ENCODE measurements at places on chromosomes 11 and 22. TPM values are rescaled to one million over a fixed set of nuclear protein-coding genes. Genes with fewer than 3 reads are reported as not detected.

HBG1 gene
- 1.5 TPM for total RNA-seq

GRCh38 chr22:19753090-19753842, 7.3 kb upstream of the TBX1 start:
- peaks cover 67% of the 10 kb centered on the region for H3K27me3 ChIP-seq
- DNase-seq, result peak; percentile 48
- no peak overlapping the region for H3K4me3 ChIP-seq
- H3K36me3 ChIP-seq, result no peaks in the 10 kb centered on the region

GRCh38 chr22:41798736-41799135, 1.7 kb upstream of the CCDC134 start:
- H3K27ac ChIP-seq, result peak overlapping the region; percentile 74
- no peak for DNase-seq
- no peak overlapping the region for H3K4me3 ChIP-seq

DNA sequence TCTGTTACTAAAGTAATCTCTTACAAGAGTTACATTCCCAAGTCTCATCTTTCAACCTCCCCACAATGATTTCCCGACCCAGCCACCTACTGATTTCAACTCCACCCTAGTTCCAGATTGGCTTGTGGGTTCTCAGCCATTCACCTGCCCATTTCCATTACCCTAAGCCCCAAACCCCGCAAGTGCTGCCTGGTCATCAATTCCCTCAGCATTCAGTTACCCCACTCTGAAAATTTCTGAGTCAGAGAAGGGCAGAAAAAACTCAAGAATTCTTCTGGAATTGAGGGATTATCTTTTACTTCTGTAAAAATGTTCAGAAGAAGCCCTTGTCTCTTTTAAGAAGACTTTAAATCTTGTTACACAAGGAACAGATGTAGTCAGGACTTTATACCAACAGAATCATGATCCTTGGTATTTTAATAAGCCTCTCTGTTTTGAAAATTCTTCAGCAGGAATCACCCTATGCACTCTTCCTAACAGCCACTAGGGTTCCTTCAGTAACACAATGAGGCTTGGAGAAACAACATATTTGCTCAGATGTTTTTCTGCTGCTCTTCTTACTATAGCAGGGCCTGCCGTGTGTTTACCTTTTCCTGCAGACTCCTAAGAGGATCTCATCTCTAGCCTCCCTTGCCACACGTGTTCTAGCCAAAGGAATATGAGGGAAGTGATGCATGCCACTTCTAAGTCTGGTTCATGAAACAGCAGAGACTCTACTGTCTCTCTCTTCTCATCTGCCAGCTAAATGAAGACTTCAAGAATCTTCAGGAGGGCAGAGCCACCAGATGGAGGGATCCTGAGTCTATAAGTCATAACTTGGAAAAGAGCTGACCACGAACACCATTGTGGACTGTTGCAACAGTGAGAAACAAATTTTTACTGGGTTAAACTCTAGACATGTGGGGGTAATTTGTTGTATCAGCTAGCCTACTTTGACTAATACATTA, 29.3 kb upstream of the PAMR1 start:
- DNase-seq, result no peak
- H3K27ac ChIP-seq, result peak overlapping the region; percentile 48
- H3K4me3 ChIP-seq, result no peak overlapping the region
- H3K4me1 ChIP-seq, result peaks cover 17% of the 10 kb centered on the region
- H3K36me3 ChIP-seq, result no peaks in the 10 kb centered on the region

DNA sequence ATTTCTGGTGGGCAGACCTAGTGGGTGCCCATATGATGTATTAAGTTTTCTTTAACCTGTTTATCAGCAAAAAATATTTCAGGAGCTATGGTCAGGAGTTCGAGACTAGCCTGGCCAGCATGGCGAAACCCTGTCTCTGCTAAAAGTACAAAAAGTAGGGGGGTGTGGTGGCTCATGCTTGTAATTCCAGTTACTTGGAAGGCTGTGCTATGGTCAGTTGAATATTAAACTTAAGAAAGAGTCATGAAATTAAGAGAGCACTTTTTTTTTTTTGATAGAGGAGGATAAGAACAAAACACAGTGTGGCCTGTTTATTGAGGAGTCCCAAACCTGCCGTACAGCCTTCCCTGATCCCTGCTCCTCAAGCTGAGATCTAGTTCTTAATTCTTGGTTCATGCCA, 29.8 kb downstream of the OR6Q1 start:
- no peaks in the 10 kb centered on the region for H3K27me3 ChIP-seq
- DNase-seq, result no peak
- peaks cover 54% of the 10 kb centered on the region for H3K4me1 ChIP-seq
- no peaks in the 10 kb centered on the region for H3K36me3 ChIP-seq
- H3K27ac ChIP-seq, result no peak overlapping the region
- no peak overlapping the region for H3K4me3 ChIP-seq

Measured in WTC11 (cell line).